Stimulated activated CD4-positive, alpha-beta T cell treated with anti-CD3 and anti-CD28 coated beads, Interleukin-15, amount 100 ng/mL, for 1 hour (primary cell): ENCODE measurements at places on chromosomes 2 and 18.

DNA sequence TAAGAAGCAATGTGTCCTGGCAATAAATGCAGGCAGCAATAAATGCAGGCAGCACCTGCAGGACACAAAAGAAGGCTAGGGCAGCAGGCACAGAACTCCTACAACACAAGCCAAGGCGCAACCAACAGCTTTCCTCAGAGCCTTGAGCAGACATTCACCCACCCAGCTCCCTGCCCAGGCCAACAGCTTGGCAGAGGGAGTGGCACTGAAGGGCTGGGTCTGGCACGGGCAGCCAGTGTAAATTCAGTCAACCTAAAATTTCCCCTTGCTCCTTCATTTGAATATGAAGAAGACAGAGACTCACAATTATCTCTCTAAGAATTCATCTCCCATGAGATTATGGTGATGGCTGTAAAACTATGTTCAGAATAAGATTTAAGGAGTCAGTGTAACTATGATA lies 35.4 kb downstream of the AAK1 start:
- DNase-seq = no peak

DNA sequence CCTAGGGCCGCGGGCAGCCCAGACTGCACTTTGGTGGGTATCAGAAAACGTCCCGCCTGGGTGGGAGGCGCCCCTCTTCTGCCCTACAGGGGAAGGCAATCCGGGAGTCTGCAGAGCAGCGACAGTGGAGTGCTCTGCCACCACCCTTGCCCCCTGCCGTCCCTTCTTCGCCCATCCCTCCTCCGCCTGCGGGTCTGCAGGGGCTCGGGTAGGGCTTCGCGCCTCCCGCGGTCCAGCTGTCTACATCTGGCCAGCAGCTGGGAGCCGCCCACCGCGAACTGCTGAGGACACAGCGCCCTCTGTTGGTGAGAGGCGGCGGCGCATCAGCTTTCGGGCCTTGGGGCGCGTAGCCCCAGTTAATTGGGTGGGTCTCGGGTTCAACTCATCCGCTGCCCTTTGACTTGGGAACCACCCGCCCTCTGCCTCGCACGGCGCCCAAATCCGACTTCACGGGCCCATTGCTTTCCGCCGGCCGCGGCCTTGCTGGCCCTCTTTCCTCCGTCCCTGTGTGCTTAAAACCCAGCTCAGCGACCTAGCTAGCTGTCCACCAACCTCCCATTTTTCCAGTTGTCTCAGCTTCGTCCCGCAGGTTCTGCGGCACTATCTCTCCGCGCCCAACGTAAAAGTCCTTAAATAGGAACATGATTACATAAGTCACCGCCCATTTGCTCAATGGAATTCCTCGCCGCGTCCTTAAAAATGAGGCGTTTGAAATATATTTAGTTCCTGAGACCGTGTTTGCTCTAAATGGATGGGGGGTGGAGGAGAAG lies 17.6 kb downstream of the WNT10A start:
- DNase-seq = peak; percentile 78

- no peak for DNase-seq
Measured at GRCh38 chr2:177667626-177668025, 275.1 kb downstream of the AGPS start.

DNA sequence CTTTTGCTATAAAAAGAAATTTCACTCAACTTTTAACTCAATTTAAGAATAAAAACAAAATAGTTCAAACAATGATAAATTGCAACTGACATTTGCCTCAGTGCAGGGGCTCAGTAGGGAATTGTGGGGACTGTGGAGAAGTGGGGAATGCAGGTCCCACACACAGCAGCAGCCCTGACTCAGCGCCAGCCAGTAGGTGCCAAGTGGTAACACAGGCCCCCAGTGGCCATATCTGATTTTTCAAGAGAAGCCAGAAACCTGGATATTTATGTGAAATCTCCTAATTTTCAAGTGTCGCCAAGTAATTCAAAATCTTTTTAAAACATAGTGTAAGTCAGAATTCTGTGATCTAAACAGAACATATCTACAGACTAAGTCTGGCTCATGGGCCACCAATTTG lies 186.3 kb downstream of the EN1 start:
- no peak for DNase-seq

DNA sequence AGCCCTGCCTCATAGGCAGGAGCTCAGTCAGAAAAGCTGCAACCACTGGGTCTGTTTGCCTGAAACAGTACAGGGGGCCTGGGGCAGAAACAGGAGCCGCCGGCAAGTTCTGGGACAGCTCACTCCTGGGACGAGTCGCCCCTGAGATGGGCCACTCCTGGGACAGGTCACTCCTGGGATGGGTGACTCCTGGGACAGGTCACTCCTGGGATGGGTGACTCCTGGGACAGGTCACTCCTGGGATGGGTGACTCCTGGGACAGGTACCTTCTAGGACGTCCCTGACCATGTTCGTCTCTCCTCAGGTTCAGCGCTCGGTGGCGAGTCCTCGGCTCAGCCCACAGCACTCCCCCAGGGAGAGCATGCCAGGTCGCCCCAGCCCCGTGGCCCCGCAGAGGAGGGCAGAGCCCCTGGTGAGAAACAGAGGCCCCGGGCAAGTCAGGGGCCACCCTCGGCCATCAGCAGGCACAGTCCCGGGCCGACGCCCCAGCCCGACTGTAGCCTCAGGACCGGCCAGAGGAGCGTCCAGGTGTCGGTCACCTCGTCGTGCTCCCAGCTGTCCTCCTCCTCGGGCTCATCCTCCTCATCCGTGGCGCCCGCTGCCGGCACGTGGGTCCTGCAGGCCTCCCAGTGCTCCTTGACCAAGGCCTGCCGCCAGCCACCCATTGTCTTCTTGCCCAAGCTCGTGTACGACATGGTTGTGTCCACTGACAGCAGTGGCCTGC lies 51.8 kb downstream of the NTSR2 start:
- DNase-seq = no peak

DNA sequence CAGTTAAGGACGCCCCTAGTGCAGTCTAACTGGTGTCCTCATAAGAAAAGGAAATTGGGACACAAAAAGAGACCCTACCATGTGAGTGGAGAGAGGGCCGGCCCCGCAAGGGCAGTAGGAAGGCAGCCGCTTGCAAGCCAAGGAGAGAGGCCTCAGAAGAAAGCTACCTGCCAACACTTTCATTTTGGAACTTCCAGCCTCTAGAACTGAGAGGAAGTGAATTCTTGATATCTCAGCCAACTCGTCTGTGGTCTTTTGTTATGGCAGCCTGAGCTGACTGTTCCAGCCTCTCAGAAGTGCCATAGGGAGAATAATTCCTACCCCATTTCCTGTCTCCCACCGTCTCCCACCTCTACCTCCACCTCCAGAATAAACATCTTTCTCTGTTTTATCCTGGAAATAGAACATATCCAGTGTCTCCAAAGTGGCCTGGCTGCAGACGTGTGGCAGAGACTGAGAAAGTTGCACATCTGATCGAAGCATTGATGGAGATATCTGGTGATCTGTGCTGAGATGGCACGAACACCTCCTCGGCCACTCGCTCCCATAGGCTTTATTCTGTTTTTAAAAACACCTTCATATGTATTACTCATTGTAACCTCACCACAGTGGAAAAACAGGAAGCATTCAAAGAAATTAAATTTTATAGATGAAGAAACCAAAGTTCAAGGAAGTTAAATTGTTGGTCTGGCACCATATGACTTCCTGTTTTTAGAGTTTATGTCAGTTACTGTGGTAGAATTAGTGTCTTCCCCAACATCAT lies 39.5 kb upstream of the MARCO start:
- DNase-seq = no peak

DNA sequence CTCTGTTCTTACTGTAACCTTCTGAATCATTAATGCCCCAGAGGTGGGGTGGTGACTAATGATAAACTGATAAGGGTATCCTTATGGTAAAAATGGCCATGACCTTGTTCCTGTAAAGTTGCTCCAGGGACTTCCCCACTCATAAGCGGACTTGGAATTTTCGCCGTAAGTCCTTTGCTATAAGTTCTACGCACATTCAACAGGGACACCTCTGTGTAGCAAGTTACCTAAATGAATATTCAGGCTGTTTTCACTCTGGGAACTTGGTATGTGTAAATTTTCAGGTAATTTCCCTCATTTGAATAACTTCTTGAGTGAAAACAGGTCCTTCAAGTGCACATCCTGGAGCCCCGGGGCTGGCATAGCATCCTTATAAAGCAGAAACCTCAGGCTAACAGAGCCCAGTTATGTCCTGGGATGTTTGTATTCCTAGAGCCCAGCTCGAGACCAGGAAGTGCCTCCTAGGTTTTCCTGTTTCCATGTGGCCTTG lies 9.4 kb upstream of the AGFG1 start:
- no peak for DNase-seq

GRCh38 chr2:225512876-225513540 lies 113.5 kb downstream of the NYAP2 start:
- no peak for DNase-seq

- DNase-seq = no peak
Measured at GRCh38 chr2:118154176-118154575, 65.9 kb downstream of the INSIG2 start.

- no peak for DNase-seq
Measured at GRCh38 chr2:36663851-36664695, 32.4 kb upstream of the VIT start.

DNA sequence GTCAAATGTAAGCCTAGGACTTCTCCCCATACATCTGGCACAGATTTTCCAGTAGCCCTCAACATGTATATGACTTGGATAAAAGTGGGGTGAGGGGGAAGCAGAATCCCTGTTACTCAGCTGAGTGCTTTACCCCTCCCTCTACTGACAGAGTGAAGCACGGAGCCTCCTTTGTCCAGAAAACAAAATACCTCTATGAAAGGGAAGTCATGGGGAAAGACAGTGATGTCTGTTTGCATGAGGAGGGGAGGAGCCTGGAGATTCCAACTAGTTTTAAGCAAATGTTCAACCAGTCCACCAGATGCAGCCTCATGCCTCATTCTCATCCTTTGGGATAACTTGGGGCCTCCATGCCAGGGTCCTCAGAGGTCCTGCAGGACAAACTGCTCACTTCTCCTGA lies 203.9 kb downstream of the SMAD2 start:
- no peak for DNase-seq

DNA sequence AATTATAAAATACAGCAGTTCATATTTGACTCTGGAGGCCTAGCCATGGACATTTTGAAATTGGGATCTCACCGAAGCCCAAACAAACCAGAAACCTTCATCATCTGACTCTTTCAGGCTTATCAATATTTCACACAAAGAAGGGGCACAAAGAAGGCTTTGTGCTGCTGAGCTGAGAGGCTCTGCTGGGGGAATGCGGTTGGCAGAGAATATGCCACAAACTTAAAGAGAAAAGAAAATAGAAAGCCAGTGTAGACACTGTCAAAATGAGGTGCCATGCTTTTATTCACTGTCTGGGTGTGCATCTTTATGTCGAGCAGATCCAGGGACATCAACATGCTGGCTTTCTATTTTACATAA lies 162.6 kb downstream of the QPCT start:
- DNase-seq = no peak

- no peak for DNase-seq
Measured at GRCh38 chr18:60246606-60247005, 126.0 kb downstream of the MC4R start.

DNA sequence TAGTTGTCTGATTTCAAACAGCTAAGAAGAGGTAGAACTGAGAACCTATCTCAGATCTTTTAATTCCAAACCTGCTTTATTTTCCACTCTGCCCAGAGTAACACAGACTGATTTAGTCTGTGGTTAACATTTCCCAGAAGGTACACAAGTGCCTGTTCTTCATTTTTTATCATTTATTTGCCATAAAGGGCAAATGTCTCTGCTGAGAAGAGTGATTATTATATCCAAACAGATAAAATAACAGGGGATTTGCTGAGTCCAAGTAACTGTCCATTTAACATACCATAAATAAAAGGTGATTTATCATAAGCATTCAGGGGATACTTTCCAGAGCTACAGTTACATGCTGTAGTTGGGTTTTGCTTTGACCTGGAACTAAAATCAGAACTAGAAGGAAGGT lies 617.7 kb downstream of the MBD2 start:
- no peak for DNase-seq
